ENCODE measurements at places on chromosomes 4 and X.

- no peak for DNase-seq
Measured at GRCh38 chr4:177271091-177271490, 38.6 kb upstream of the NEIL3 start.

DNA sequence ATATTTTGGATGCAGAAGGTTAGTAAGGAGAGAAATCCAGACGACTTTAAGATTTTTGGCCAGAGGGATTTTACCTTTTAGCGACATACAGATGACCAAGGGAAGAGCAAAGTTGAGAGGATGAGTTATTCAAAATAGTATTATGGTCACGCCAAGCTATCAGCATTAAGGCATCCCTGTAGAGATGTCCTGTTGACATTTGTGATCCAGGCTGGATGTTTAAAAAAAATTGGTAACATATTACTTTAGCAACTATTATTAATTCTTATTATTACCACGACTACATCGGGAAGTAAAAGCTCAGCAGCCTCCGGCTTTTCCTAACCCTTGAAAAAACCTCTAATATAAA, 562 bp upstream of the OSTC start:
- no peak for DNase-seq

GRCh38 chrX:71183341-71183740, 38.7 kb downstream of the NLGN3 start:
- no peak for DNase-seq

GRCh38 chrX:135421537-135421931, 210 bp upstream of the SMIM10L2A start:
- DNase-seq = peak; percentile 55

GRCh38 chr4:154452798-154453346, 38.7 kb downstream of the DCHS2 start:
- DNase-seq = no peak

DNA sequence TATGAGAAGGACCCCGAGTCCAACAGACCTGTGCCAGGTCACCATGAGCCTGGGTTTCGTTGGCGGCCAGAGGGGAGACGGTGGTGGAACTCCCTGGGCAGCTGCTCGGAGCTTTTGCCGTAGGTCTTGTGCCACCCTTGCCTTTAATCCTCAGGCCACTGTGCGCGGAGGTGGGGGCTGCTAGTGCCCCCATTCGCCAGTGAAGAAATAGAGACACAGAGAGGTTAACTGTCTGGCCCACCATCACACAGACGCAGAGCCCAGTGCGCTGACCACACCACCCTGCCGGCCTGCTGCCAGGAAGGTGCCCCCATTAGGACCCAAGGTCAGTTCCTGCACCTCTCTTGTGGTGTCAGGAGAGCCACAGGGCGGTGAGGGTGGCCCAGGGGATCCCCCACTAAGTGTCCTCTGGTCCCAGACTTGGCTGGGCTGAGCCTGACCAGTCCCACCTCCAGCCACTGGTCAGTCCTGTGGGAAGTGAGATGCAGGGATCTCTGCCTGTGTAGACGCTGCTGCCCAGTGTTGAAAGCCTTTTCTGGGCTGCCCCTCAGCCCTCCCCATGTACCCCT, 28.3 kb upstream of the HTRA3 start:
- DNase-seq = no peak

- no peak for DNase-seq
Measured at GRCh38 chr4:67549123-67549522, 3.8 kb upstream of the CENPC start.

GRCh38 chr4:98467627-98468072, 190.8 kb downstream of the TSPAN5 start:
- peak; percentile 93 for DNase-seq

- DNase-seq = no peak
Measured at GRCh38 chrX:31128855-31129254, 57.0 kb upstream of the FTHL17 start.

DNA sequence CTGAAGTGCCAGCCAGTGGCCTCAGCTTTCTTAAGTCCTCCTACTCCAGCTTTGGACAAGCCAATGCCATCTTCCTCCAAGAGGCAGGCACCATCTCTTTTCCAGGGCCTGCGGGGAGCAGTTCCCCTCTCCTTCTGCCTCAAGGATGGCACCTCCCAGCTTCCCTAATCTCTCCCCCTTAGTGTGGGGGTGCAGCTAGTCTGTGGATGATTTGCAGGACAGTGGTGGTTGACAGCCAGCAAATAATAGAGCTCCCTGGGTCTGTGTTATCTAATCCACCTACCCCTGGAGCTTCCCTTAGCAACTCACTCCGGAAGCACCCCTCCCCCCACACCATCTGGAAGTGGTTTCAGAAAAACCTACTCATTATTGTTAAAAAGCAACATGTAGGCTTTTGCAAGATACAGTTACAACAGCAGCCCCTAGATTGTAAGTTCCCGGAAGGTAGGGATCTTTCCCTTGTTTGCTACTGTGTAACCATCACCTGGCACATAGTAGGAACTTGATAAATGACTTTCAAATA, 247.1 kb downstream of the BCOR start:
- no peak for DNase-seq
